ENCODE measurements at places on chromosomes 7 and 10. TPM values are rescaled to one million over a fixed set of nuclear protein-coding genes. Genes with fewer than 3 reads are reported as not detected.

The CALCR gene
- 3.0 TPM for total RNA-seq

The CCDC201 gene
- not detected for total RNA-seq

The IL15RA gene
- total RNA-seq = 0.98 TPM

The UCN3 gene
- total RNA-seq = not detected

The PTPRN2 gene
- 4.5 TPM for total RNA-seq

The CTTNBP2 gene
- total RNA-seq = 30.9 TPM

The PNLIPRP1 gene
- total RNA-seq = not detected

- no peaks in the 10 kb centered on the region for H3K36me3 ChIP-seq
- H3K4me1 ChIP-seq = peaks cover 20% of the 10 kb centered on the region
- no peaks in the 10 kb centered on the region for H3K27me3 ChIP-seq
- no peak for DNase-seq
- no peak overlapping the region for H3K4me3 ChIP-seq
- no peak overlapping the region for H3K27ac ChIP-seq
Observed at GRCh38 chr10:80502621-80503583, 34.8 kb upstream of the SH2D4B start.

GRCh38 chr10:101968286-101968939 is 87.6 kb downstream of the ARMH3 start:
- no peaks in the 10 kb centered on the region for H3K27me3 ChIP-seq
- H3K4me1 ChIP-seq = peaks cover 2% of the 10 kb centered on the region
- no peak for DNase-seq

GRCh38 chr7:79293655-79294142 is 159.8 kb downstream of the MAGI2 start:
- no peaks in the 10 kb centered on the region for H3K4me1 ChIP-seq
- H3K27me3 ChIP-seq = no peaks in the 10 kb centered on the region
- no peak overlapping the region for H3K27ac ChIP-seq
- no peak for DNase-seq
- no peaks in the 10 kb centered on the region for H3K36me3 ChIP-seq

DNA sequence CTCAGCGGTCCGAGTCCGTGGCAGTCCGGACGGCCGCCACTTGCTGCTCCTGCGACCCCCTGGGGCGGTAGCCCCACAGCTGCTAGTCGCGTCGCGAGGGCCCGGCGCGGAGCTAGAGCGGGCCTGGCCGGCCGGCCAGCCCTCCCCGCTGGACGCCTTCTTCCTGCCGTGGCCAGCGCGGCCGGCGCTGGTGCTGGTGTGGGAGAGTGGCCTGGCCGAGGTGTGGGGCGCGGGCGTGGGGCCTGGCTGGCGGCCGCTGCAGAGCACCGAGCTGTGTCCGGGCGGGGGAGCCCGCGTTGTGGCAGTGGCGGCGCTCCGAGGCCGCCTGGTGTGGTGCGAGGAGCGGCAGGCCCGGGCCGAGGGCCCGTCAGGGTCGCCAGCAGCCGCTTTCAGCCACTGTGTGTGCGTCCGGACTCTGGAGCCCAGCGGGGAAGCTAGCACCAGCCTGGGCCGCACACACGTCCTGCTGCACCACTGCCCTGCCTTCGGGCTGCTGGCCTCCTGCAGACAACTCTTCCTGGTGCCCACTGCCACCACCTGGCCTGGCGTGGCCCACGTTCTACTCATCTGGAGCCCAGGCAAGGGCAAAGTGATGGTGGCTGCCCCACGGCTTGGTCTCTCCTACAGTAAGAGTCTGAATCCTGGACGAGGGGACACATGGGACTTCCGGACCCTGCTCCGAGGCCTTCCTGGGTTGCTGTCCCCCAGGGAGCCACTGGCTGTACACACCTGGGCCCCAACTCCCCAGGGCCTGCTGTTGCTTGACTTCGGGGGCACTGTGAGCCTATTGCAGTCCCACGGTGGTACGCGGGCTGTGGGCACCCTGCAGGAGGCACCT is 631 bp downstream of the HPS6 start:
- H3K4me3 ChIP-seq = peak overlapping the region; percentile 71
- no peaks in the 10 kb centered on the region for H3K36me3 ChIP-seq
- H3K27ac ChIP-seq = no peak overlapping the region
- no peaks in the 10 kb centered on the region for H3K27me3 ChIP-seq
- DNase-seq = no peak
- H3K4me1 ChIP-seq = peaks cover 4% of the 10 kb centered on the region

- H3K36me3 ChIP-seq = no peaks in the 10 kb centered on the region
- no peak overlapping the region for H3K4me3 ChIP-seq
- H3K27ac ChIP-seq = no peak overlapping the region
- DNase-seq = no peak
- no peaks in the 10 kb centered on the region for H3K4me1 ChIP-seq
- H3K27me3 ChIP-seq = no peaks in the 10 kb centered on the region
Observed at GRCh38 chr10:22958338-22958737, 30.5 kb downstream of the ARMC3 start.

DNA sequence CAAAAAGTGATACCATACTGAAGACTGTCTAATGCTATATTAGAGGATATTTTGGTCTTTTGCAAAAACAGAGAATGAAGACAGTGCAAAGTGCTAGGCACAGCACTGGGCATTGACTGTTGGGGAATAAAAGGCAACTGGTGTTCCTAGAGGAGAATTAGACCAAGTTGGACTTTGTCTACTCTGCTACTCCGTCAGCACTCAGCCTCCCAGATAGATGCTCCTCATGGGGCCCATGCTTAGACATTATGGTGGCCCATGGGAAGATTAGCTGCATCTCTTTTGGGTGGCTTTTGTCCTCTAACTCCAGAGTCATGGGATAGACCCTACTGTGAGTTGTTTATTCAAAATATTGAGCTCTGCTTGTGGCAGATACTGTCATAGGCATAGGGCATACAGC is 113.5 kb downstream of the RBM20 start:
- H3K27ac ChIP-seq = no peak overlapping the region
- H3K4me3 ChIP-seq = no peak overlapping the region
- H3K27me3 ChIP-seq = no peaks in the 10 kb centered on the region
- no peaks in the 10 kb centered on the region for H3K36me3 ChIP-seq
- H3K4me1 ChIP-seq = no peaks in the 10 kb centered on the region
- no peak for DNase-seq

DNA sequence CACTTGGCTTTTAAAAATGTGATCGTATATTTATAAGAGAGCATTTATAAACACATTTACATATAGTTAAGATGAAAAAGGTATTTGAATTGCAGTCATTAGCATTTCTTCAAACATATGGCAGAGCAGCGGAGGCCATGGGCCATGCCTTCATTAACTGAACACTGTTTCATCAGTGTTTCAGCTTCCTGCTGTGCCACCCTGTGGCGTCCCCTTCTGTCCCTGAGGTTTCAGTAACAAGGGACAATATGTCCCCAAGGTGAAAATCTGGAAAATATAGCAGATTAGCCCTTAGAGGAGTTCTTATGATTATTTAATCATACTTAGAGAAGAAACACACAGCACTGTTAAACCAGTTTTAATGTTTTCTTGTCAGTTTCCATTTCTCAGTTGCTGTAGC is 577.8 kb downstream of the ETV1 start:
- no peaks in the 10 kb centered on the region for H3K27me3 ChIP-seq
- no peak overlapping the region for H3K27ac ChIP-seq
- H3K36me3 ChIP-seq = no peaks in the 10 kb centered on the region
- no peaks in the 10 kb centered on the region for H3K4me1 ChIP-seq
